Left kidney (tissue), 8 donors: ENCODE measurements at places on chromosomes 1 and 21. TPM values are rescaled to one million over a fixed set of nuclear protein-coding genes. Genes with fewer than 3 reads are reported as not detected.
A peak's percentile ranks its signal among the peaks of the same experiment; 100 is the strongest.

DNA sequence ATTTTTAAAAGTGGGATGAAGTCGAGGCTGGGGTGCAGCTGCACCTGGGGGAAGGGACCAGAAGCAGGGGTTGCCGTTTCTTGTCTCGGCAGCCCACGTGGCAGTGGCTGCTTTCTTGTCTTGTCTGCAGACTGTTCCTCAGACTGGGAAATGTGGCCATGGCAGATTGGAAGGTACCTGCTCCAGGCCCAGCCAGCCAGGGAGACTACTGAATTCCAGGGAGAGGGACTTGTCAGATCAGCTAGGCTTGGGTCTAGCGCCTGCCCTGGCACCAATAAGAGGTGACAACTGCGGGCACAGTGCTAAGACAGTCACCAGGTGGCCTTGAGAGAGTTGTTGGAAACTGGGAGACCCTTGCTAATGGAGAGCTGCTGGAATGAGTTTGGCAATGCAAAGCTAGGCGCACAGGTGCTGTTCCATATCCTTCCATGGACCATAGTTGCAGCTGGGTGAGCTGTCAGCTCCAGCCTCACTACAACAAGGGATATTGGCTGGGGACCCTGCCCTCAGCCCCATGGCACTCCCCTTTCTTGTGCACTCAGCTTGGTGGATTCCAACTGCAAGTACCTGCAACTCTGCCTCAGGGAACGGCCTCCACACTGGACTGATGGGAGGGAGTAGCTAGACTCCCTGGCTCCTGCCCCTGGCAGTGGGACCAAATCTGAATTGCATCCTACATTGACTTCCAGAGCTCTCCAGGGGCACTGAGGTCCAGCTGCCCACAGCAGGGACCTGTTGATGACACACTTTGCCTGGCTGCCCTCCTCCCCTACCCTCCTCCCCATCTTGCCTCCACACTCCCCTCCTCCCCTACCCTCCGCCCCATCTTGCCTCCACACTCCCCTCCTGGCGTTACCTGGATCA lies 9.9 kb upstream of the IL22RA1 start:
- no peak for DNase-seq

DNA sequence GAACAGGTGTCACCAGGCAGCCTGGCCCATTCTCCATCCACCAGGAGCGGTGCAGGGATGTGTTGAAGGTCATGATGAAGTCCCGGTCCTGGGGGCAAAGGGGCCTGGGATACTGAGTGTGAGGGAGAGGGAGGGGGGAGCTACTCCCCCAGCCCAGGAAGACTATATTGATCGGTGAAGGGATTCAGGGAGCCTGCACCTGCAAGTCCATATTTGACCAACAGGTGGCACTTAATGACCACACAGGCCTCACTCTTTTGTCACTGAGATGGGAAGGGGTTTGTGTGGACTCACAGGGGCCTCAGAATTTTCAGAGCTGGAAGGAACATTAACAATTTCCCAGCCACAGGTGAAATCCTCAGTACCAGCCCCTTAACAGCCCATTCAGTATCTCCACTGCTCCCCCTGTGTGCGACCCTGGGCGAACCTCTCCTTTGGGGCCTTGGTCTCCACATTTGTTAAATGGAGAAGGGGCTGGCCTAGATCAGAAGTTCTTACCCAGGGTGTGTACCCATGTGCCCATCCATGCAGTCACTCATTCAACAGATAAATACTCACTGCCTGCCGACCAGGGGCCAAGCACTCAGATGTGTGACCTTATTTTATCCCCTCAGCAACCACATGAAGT lies 55.6 kb downstream of the NKAIN1 start:
- DNase-seq: no peak

DNA sequence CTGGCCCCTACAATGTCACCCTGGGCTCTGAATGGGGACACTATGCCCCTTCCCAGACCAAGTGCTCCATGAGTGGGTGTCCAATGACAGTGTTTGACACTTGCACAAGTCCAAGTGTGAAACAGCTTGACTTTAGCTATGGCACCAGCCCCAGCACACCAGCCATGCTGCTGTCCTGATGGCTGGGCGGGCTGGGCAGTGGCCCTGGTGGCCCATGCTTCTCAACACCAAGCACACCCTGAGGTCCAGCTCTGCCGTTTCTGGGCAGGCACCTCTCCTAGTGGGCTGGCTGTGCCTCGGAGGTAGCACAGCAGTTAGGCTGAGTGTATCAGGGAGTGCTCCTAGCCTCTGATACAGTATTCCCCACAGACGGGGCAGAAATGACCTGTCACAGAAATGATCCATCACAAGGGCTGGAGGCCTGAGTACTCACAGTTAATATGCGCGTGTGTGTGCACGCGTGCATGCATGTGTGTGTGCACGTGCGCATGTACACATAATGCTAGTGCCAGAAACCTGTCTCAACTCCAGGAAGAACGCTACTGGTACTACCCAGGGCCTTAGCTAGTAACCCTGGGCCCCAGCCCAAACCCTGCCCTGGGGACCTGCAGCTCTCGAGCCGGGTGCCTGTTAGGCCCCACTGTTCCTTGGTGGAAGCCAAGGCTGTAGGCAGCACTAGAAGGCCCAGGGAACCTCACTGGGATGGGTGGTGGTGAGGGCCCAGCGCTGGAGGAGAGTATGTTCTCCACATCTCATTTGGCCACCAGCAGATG lies 134.0 kb downstream of the DMRTB1 start:
- DNase-seq: no peak

DNA sequence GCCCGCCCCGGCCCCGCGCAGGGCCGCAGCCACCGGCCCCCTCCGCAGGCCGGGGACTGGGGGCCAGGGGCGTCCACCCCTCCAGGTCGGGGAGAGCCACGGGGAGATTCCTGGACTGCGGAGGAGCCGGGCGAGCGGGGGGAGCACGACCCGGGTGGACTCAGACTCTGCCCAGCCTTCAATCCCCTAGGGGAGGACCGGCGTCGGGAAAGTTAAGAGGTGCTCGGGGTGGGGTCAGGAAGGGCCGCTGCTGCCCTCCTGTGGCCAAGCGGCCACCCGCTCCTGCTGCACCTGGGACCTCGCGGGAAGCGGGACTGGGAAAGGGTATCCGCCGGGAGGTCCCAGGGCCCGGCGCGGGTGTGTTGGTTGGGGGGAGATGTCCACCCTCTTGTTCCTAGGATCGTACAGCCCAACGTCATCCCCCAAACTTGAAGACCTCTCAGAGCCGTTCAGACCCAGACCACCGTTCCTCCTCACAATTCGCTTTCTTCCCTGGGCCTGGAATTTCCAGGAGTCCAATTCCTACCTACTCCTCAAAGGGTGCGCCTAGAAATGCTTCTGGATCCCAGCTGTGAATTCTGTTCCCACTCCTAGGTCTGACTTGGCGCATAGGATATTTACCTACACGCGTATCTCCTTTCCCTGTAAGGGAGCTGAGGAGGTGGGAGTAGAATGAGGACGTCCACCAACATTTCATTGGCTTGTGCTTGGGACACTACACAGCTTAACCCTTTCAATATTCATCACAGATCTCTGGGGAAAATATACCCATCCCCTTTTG lies 484 bp upstream of the RHOC start:
- peak; percentile 90 for DNase-seq

DNA sequence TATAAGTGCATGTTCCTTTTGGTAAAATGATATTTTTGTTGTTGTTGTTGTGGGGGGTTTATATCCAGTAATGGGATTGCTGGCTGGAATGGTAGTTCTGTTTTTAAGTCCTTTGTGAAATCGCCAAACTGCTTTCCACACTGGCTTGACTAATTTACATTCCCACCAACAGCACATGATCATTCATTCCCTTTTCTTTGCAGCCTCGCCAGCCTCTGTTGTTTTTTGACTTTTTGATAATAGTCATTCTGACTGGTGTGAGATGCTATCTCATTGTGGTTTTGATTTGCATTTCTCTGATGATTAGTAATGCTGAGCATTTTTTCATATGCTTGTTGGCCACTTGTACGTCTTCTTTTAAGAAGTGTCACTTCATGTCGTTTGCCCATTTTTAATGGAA lies 188.5 kb upstream of the CHRM3 start:
- no peak for DNase-seq

The ZNF648 gene
- polyA plus RNA-seq: 0.63 TPM

The HAO2 gene
- polyA plus RNA-seq: 80.5 TPM

The ZNF436 gene
- 32.3 TPM for polyA plus RNA-seq

The KRTAP13-2 gene
- not detected for polyA plus RNA-seq
